Right renal pelvis (tissue), 4 donors: ENCODE measurements at places on chromosomes 6 and 20. TPM values are rescaled to one million over a fixed set of nuclear protein-coding genes. Genes with fewer than 3 reads are reported as not detected.

- DNase-seq, result no peak
These were observed 530.2 kb upstream of the MAN1A1 start for GRCh38 chr6:119879731-119880130.

- no peak for DNase-seq
These were observed 212.3 kb upstream of the HEY2 start for GRCh38 chr6:125537090-125537489.

DNA sequence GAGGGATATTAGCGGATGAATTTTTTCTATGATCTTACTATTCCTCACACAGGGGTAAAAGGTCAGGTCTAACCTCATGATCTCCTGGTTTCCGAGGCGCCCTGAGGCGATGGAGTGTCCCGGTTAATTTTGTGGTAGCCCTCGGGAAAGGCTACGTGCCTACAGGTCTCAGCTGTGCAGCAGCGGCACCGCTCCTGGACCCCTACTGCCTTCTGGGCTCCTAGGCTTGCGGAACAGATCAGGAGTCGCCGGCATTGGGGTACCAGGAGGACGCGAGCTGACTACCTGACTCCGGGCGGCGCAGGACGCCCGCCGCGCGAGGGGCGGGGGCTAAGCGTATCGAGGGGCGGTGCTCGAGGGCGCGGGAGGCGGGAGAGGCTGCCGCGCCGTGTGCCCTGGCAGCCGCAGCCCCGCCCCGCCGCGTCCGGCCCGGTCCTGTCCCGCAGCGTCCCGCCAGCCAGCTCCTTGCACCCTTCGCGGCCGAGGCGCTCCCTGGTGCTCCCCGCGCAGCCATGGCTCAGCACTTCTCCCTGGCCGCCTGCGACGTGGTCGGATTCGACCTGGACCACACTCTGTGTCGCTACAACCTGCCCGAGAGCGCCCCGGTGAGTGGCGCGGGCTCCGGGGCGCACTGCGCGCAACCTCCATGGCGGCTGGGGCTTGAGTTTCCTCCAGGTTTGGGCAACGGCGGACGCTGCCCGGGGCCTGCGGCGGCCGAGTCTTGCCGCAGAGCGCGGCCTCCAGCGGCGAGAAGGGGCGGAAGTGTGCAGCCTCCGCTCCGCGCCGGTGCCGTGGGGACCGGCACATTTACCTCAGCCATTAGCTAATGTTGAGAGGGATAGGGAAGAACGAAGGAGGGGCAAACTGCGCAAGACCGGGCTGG, at the start of gene NT5DC1:
NT5DC1 (plus strand) TSS at position 435 of the 883 bp plus-strand sequence; CDS start at position 513, 78 bp downstream.
- DNase-seq, result peak; percentile 57

GRCh38 chr20:33832103-33832804, 21.1 kb downstream of the CHMP4B start:
- no peak for DNase-seq

DNA sequence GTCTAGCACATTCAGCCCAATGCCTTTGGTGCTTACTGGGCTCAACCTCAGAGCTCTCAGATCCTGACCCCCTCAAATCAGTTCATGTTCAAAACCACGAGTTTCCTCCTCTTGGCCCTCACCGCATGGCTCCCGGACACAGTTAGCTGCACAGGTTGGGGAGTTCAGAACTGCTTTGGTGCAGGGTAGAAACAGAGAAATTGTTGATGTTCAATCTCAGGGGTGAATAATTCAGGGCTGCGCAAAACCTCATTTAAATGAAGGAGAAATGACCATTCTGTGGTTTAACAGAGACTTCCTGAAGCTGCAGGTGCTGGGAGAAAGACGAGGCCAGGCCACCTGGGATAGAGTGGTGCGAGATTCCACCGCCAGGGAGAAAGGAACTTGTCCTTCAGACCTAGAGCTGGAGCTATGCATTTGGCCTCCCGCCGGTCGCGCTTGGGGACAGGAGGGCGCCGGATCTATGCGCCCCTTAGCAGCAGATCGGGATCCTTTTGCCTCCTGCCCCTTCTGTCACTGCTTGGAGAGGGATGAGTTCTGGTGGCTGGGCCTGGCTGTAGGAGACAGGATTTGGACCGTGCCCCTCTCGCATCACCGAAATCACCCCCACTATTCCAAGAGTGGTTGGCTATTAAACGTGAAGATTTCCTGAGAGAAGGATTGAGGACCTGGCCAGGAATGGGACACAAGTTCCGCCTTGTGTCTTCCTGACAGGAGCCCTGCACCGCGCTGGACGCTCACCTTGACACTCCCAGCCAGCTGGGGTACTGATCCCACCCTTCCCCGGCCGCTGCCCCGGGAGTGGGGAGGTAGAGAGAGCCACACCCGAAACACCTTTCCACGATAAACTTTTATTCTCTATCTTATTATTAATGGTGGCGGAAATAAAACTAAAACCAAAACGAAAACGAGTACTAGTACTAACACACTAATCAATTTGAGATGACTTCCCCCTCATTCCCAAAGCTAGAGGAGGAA, 767 bp upstream of the PAX1 start:
- DNase-seq, result no peak

DNA sequence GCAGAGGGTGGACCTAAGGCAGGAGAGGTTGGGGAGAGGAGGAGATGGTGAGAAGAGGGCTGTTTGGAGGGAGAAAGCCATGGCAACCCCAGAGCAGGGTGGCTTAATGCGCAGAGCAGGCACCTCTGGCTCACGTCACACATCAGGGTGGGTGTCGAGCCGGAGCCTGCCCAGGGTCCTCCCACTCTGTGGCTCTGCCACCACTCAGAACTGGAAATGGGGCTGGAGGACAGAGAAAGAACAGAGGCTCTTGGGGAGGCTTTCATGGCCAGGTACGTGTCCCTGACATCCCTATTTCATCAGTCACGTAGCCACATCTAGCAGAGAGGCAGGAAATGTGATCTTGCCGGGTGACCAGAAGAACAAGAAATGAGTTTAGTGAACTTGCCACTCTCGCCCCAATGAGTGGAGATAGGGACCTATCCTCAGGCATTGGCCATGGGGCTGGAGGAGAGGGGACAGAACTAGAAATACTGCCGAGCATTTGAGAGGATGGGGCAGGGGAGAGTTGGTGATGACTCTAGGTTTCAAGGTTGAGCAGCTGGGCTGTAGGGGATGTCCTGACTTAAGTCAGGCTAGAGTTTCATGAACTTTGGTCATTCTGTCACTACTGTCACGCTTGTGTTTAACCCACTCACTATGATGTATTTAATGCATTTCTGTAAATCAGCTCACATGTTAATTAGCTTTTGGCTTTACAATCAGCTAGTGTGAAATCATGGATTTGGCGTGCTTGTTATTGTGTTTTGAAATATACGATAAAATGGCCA, 52.7 kb downstream of the CDH26 start:
- no peak for DNase-seq

GJA1 gene
- 63.8 TPM for polyA plus RNA-seq
